Activated CD4-positive, alpha-beta T cell treated with anti-CD3 and anti-CD28 coated beads, Interleukin-2, amount 10 ng/mL, durations not matched to agents 24 days and 14 days (primary cell): ENCODE measurements at places on chromosomes 3 and 15. TPM values are rescaled to one million over a fixed set of nuclear protein-coding genes. Genes with fewer than 3 reads are reported as not detected.

SLC12A6 gene
- total RNA-seq = 18.4 and 19.4 TPM in 2 replicates

IGDCC3 gene
- total RNA-seq = not detected in 2 replicates

CHDH gene
- 0.62 and 0.75 TPM in 2 replicates for total RNA-seq

HTR3E gene
- not detected in 2 replicates for total RNA-seq

SPTSSB gene
- not detected in 2 replicates for total RNA-seq

DAZL gene
- 0.07 and 0.19 TPM in 2 replicates for total RNA-seq

MORC1 gene
- not detected in 2 replicates for total RNA-seq

NUSAP1 gene
- 115 and 116 TPM in 2 replicates for total RNA-seq

IGSF11 gene
- total RNA-seq = 0.47 TPM in 1 of 2 replicates, not detected in the other

SNX22 gene
- total RNA-seq = 0.96 and 1.1 TPM in 2 replicates

NPHP3 gene
- total RNA-seq = 13.4 and 16.8 TPM in 2 replicates

STRIT1 gene
- total RNA-seq = not detected in 2 replicates

CPNE4 gene
- total RNA-seq = not detected in 2 replicates

MAGI1 gene
- 2.0 and 2.2 TPM in 2 replicates for total RNA-seq

DTX3L gene
- 39.8 and 43.7 TPM in 2 replicates for total RNA-seq

GOLGA8J gene
- total RNA-seq = not detected in 2 replicates

SNTN gene
- not detected in 2 replicates for total RNA-seq

FBXO40 gene
- total RNA-seq = not detected in 2 replicates

IL20RB gene
- total RNA-seq = 1.5 and 1.8 TPM in 2 replicates

SMCO1 gene
- total RNA-seq = not detected in 2 replicates

LDHAL6B gene
- not detected in 2 replicates for total RNA-seq

TUSC7 gene
- total RNA-seq = not detected in 2 replicates

FOXB1 gene
- total RNA-seq = 0.54 and 0.68 TPM in 2 replicates

TRH gene
- total RNA-seq = not detected in 2 replicates

SEC62 gene
- total RNA-seq = 72.1 and 72.4 TPM in 2 replicates

ARRDC4 gene
- 1.0 and 1.1 TPM in 2 replicates for total RNA-seq

PLA2G4D gene
- total RNA-seq = not detected in 2 replicates

MINAR1 gene
- 0.64 and 0.65 TPM in 2 replicates for total RNA-seq

KLHL40 gene
- total RNA-seq = not detected in 2 replicates

MAP3K13 gene
- total RNA-seq = 11.3 and 14.5 TPM in 2 replicates

CASR gene
- total RNA-seq = not detected in 2 replicates

WDR93 gene
- total RNA-seq = not detected in 2 replicates

NPAP1 gene
- total RNA-seq = not detected in 2 replicates

CKMT1B gene
- total RNA-seq = 0.66 and 0.77 TPM in 2 replicates

RRP9 gene
- total RNA-seq = 92.3 and 95.5 TPM in 2 replicates

SKOR1 gene
- total RNA-seq = 0.09 and 0.14 TPM in 2 replicates

UBAP1L gene
- total RNA-seq = 6.3 and 6.6 TPM in 2 replicates
